Liver (tissue), 10 donors: ENCODE measurements at places on chromosomes 1 and 21. TPM values are rescaled to one million over a fixed set of nuclear protein-coding genes. Genes with fewer than 3 reads are reported as not detected.

Gene KRTAP21-2
- total RNA-seq = not detected

Gene ARTN
- not detected for total RNA-seq

Gene TRIM67
- under 0.01 TPM for total RNA-seq

DNA sequence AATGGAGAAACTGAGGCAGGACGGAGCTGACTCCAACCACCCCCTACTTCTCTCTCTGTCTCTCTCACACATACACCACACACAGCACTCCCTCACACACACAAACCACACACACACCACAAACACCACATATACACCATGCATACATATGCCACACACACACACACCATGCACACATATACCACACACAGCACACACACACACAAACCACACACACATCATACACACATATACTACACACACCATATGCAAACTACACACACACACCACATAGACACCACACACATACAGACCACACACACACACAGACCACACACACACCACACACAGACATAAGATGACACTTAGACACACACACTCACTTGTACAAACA lies 94.3 kb downstream of the RIPK4 start:
- no peak for DNase-seq

- DNase-seq = no peak
Observed at GRCh38 chr1:8431019-8431418, 113.1 kb downstream of the SLC45A1 start.

DNA sequence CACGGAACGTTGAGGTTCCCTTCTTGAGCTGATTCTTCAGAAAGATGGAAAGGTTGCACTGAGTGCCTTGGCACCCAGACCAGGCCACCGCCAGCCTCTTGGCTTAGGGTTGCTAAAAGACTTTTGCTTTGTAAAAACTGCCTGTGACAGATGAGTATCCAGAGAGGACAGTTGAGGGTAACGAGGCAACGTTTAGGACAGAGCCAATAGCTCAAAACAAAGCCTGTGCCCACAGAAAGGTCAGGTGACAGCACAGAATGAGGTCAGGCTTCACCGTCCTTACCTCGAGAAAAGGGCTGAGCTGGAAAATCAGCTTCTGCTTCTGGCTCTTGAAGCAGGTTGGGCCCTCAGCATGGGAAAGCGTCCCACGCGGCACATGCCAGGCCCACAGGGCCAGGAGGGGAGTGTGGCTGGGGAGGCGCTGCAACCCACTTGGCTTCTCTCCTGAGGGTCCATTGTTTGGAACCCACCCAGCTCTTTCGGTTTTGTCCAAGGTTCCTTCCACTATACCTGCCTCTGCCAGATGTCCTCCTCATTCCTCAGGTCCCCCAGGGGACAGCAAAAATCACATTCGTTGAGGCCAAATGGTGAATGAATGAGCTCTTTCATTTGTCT lies 55.5 kb downstream of the SCCPDH start:
- DNase-seq = no peak

GRCh38 chr1:8396083-8396785 lies 78.3 kb downstream of the SLC45A1 start:
- no peak for DNase-seq
